CD8-positive, alpha-beta T cell (primary cell): ENCODE measurements at places on chromosomes 1 and 21.
A peak's percentile ranks its signal among the peaks of the same experiment; 100 is the strongest.

DNA sequence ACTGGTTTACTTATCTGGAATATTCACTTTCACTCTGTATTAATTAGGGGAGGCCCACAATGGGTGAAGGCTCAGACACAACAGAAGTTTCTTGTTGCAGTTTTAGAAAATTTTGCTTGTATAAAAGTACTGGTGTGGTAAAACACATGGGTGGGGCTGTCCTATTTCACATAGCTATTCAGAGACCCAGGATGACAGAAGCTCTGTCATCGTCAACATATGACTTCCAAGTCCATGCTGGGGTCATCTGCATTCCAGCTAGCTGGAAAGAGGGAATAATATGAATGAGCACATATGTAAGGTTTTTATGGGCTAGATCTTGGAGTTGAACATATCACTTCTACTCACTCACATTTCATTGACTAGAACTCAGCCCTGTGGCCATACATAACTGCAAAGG is 166.4 kb upstream of the KCTD3 start:
- no peak for DNase-seq

DNA sequence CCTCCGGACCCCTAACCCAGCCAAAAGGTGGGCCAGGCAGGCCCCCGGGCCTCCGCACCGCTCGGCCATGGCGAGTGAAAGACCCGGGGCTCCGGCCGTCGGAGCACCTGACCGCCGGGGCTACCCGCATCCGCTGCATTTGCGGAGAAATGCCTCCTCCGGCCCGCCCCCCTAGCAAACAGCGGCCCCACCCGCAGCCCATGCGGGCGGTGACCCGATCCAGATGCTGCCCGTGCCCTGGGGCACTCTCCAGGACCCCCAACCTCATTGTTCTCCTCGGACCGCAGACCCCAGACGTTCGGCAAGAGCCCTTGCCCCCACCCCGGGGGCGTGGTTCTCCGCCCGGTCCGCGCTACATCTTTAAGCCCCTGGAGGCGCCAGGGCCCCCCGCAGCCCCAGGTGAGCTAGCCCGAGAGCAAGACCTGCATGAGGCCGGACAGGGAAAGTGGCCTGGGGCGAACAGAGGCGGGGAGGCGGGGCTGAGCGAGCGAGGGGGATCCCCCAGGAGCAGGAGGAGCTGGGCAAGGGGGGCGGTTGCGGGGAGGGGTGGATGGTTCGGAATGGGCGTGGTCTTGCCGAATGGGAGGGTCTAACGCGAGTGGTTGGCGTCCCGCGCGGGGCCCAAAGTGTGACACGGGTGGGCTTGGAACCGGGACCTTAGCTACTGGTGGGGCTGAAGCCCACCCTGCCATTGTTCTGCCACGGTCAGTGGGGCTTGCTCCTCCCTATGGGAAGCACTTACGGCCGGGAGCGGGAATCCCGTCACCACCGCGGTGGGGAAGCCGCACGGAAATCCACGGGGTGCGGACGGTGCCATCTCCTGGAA is 6.3 kb upstream of the CRYBG2 start:
- DNase-seq: peak; percentile 50

GRCh38 chr1:119564548-119564947 is 57.5 kb downstream of the HSD3B1 start:
- no peak for DNase-seq

DNA sequence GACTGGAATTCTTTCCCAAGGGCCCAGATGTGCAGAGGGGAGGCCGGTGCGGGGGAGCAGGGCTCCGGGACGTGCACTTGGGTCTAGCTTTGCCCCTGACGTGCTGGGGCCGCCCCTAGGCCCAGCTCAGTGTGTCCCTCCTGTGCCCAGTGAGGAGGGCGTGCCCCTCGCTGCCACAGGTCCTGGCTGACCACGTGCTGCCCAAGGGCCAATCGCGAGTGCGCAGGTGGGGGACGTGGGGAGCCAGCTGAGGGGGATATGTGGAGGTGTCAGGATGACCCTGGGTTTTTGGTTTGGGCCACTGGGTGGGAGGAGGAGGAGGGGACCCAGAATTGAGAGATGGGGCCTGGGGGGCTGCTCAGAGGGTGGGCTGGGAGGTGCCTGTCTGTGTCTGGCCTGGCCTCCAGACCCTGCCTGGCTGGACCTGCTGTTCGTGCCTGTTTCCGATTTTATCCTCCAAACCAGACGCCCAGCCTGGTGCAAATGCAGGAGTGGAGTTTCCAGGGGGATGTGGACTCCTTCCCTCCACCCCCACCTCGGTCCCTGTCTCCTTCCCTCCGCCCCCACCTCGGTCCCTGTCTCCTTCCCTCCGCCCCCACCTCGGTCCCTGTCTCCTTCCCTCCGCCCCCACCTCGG is 6.1 kb upstream of the RNF223 start:
- peak; percentile 32 for DNase-seq

DNA sequence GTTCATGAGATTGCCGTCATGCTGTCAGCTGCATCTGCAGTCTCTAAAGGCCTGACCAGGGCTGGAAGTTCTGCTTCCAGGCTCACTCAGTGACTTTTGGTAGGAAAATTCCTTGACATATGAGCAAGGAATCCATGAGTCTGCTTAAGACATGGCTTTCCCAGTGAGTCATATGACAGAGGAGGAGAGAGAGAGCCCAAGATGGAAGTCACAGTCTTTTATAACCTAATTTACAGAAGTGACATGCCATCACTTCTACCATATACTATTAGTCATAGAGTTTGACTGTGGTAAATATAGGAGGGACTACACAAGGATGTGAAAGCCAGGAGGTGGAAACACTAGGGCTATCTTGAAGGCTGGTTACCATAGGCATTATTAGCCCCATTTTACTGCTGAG is 115.2 kb downstream of the ROR1 start:
- DNase-seq: no peak

- DNase-seq: no peak
Observed at GRCh38 chr1:52435211-52435610, 30.8 kb downstream of the PRPF38A start.

DNA sequence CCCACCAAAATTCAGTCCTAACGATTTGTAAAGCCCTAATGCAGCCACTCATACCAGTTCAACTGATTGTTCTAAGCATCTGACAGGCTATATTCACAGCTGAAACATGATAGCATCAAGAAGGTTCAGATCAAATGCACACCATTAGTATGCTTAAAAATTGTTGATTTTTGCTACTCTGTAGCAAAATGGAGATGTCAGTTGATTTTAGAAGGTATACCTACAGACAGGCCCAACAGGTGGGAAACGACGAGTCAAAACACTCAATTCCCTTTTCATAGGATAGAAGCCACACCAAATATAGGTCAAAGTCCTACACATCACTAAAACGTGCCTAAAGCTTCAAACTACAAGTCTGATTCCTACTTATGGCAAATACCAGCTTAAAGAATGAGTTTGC is 6.7 kb downstream of the SFPQ start:
- no peak for DNase-seq

DNA sequence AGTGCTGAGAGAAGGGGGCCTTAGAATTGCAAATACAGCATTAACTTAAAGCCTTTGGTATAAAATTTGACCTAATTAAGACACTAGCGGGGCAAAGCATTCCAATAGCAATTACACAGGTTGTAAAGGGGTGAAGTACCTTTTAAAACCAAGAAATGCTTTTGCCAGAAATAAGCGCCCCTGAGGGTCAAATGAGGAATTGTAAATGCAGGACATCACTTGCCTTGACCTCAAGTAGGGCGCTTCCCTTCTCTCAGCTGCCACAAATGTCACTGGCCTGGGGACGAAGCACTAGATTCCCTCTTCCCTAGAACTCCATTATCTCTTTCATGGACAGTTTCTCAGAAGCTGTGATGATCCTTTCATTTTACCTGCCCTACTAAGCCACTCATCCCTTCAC is 48.3 kb downstream of the SEC16B start:
- no peak for DNase-seq

DNA sequence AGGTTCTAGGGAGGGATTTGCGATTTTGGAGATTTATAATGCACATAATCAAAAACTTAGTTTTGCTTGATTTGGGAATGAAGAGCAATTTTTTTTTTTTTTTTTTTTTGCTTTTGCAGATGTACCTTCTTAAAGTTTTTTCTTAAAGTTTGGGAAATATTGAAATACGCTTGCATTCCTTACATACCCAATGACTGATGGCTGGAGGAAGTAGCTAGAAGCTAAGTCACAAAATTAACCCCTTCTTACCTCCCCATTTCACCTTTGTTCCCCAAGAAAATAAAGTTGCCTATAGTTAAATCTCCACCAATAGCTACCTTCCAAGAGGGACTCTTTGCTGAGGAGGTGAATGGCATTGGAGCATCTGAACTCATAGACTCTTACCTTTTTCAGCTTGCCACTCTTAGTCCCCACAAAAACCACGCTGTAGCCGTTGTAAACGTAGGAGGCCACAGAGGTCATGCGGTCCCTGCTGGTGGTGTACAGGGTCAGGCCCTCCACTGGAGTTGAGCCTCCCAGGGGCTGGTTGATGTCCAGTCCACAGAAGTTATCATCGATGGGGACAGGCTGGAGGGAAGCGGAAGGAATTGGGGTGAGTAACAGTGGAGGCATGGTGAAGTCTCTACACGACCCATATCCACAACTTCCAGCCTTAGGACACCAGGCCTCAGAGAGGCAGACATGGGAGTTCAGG is 34.1 kb downstream of the PLXNA2 start:
- DNase-seq: no peak

GRCh38 chr21:31803039-31804007 is 69.5 kb upstream of the HUNK start:
- DNase-seq: no peak

GRCh38 chr1:165355139-165355976 is 1.2 kb downstream of the LMX1A start:
- no peak for DNase-seq

GRCh38 chr1:218865591-218865990 is 308.1 kb upstream of the LYPLAL1 start:
- no peak for DNase-seq

GRCh38 chr1:200653022-200653462 is 16.7 kb downstream of the DDX59 start:
- no peak for DNase-seq

DNA sequence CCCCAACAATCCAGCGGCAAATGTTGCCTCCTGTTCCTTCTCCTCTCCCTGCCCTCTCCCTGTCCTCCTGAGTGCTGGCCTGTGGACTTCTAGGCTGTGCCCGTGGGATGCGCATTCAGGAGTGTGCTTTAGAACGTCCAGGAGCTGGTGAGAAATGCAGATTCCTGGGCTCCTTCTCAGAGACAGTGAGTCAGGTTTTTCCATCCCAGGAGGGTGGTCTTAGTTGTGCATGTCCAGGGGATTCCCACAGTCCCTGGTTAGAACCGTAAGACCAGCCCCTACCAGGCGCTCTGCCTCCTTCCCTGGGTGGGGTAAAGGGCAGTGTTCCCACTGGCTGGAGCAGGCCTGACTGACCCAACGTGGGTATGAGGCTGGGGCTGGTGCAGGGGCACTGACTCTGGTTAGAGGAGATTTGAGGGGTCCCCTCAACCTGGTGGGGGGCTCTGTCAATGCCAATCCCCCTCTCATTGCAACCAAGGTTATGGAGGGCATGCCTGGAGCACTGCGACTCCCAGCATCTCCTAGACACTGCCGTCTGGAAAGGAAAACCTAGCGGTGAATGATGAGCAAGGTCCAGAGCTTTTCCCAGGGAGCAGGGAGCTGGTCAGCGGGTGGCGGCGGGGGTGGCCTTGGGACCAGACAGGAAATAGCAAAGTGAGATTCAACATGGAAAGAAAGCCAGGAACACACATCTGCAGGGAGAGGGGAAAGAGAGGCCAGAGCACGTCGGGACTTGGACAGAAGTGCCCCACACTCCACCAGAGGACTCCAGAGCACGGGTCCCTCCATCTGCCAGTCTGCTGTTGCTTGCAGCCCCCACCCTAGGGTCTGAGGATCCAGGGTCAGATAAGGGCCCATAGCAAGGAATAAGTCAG is 38.5 kb downstream of the HSPG2 start:
- no peak for DNase-seq

- DNase-seq: no peak
Observed at GRCh38 chr1:61300899-61301298, 218.5 kb downstream of the NFIA start.

GRCh38 chr1:39711104-39711965 is 20.1 kb upstream of the HPCAL4 start:
- DNase-seq: no peak

DNA sequence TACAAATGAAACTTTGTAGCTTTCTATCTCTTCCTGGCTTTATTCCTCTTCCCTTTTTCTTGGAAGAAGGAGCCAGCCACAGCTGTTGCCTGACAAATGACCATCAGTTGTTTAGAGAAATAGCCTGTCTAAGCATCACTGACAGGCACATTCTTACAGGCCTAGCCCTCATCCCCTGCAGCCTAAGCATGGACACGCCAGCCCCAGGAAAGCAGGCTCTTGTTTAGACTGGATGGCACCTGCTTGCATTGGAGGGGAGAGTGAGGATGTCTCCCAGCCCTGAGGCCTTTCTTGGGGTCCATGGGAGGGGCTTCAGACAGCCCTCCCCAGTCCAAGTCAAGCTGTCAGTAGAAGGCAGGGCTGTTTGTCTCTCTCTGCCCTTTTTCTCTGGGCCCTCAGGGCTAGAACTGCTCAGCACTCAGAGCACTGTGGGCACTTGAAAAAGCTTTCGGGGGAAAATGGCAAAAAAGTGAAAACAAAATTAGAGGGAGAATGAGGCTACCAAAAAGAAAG is 282.5 kb upstream of the PLXNA2 start:
- no peak for DNase-seq

GRCh38 chr1:186327331-186327730 is 47.7 kb downstream of the TPR start:
- no peak for DNase-seq

GRCh38 chr1:189673217-189673616 is 804.4 kb downstream of the BRINP3 start:
- no peak for DNase-seq

GRCh38 chr1:201710632-201711597 is 118.0 kb upstream of the IPO9 start:
- DNase-seq: no peak
